ENCODE measurements at places on chromosomes 7 and 10.

DNA sequence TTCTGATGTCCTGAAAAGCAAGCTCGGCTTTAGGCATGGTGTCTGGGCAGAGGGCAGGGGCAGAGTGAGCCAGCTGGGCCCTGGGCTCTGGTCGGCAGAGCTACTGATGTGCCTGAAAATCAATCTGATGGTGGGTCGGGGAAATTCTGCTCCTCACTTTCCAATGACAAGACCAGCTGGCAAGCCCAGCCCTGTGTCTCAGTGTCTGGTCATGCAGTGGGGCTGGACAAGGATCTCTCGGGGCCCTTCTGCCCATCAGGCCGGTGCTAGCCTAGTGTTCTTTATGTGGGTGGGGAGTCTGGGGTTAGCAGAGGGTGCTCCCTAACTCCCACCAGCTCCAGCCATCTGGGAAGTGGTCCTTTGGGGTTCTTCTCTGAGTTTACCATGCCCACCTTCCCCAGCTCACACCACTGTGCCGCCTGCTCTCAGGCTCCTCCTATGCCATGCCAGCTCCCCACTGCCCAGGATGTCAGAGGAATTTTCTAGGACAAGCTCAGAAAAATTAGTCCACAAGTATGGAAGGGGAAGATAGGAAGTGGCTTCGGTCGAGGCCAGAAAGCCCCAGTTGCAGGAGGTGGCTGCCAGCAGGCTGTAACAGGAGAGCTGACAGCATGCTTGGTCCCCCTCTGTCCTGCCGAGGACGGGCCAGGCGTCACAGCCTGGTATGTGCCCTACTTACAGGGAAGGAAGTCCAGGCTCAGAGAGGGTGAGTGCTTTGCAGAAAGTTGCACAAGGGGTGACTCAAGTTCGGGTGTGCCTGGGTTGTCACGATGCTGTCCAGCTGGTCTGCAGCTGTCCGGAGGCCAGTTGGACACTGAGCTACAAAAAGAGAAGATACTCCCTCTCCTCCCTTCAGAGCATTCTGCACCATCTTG, 135.2 kb downstream of the ADCY1 start:
- no peak for DNase-seq

DNA sequence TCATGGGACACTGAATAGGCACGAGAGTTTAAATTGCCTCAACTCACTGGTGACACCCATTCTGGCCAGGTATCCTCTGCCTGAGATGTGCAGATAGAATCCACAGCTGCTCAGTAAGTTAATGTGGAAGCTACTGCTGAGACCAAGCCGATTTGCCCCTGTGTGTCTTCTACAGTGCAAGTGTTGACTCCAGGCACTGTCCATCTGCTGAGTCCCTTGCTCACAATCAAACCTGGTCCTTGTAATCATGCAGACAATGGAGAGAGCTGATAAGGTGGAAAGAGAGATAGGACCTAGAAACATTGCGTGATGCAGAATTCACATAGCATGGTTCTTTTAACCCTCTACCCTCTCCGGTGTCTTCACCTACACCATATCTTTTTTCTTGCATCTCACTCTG, 101.4 kb downstream of the ITGB8 start:
- no peak for DNase-seq

- no peak for DNase-seq
Observed at GRCh38 chr7:143361552-143362130, 872 bp downstream of the FAM131B start.

DNA sequence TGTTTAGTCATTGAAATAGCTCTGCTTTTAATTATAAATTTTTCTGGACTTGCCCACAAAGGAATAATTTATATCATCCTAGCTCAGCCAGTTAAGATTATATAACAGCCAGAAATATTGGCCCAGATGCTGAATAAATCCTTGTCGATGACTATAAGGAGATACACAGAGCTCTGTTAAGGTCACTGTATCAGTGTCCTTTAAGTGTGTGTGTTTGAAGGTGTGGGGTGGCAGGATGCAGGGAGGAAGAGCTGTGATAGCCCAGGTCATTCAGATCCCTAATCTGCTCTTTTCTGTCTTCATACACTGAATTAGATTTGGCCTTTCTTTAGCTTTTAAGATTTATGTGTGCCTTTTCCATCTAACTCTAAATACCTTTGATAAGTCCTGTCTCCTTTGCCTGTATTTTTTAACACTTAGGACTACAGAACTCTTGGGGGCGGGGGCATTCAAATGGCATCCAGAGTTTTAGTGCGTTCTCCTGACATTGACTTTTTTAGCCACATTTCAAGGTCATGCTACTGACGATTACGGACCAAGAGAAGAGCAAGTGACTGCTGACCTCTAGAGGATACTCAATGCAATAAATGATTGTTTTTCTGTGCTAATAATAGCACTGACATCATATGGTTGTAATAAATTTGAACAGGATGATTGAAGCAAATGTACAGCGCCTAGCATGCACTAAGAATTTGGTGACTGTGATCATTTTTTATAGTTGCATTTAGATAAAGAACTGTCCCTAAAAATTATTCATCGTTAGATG, 172.3 kb downstream of the CACNB2 start:
- DNase-seq = no peak

- no peak for DNase-seq
Observed at GRCh38 chr7:134246761-134247160, 70.0 kb downstream of the SLC35B4 start.

DNA sequence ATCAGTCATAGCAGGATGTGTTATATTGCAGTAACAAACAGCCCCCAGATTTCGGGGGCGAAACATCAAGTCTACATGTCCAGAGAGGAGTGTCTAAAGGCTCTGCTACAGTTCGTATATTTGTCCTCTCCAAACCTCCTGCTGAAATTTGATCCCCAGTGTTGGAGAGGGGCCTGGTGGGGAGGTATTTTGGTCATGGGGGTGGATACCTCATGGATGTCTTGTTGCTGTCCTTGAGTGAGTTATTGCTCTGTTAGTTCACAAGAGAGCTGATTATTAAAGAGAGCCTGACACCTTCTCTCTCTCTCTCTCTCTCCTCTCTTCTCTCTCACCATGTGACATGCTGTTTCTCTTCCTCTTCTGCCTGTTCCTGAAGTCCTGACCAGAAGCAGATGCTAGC, 343.7 kb downstream of the TCERG1L start:
- DNase-seq = no peak

- no peak for DNase-seq
Observed at GRCh38 chr10:89085153-89085552, 94.6 kb downstream of the FAS start.

- DNase-seq = no peak
Observed at GRCh38 chr10:124624895-124625294, 119.3 kb downstream of the FAM53B start.

DNA sequence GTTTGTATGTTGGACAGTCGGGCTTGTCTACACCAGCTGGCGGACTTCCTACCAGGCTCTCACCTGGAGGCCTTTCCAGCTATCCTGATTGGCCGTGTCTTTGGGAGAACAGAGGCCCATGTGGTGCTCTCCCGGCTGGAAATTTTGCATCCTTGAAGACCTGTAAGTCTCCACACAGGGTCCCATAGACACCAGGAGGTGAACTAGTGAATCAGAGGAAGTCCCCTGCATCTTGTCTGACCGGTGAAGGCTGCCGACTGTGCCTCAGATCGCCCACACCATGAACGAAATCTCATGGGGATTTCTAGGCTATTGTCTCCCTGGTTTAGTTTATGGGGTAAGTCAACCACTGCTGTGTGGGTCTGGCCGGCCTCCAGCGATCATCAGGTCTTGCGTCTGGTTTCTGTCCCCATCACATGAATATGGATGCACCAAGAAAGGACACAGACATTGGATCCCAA, 108.4 kb upstream of the LYZL2 start:
- no peak for DNase-seq

DNA sequence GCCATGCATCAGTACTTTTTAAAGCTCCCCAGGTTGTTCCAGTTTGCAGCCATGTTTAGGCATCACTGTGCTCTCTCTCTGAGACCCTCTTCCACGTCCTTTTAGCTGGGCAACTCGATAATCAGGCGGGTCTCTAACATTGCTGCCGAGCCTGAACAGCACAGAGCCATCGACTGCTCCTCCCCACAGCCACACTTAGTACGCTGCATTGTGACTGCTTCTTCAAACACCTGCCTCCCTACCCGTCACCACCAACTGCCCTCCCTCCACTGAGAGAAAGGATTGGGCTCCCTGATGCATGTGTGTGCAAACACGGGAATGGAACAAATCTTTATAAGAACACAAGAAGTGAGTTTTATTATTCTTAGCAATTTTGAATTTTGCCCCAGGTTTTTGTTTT, 11.4 kb upstream of the TACR2 start:
- no peak for DNase-seq

GRCh38 chr10:76885816-76886215, 751.8 kb downstream of the KCNMA1 start:
- DNase-seq = no peak

- no peak for DNase-seq
Observed at GRCh38 chr10:104831272-104831671, 190.2 kb downstream of the SORCS3 start.
